ENCODE measurements at places on chromosomes 16 and 17.

- DNase-seq = no peak
Measured at GRCh38 chr16:12602811-12603698, 200.6 kb downstream of the CPPED1 start.

DNA sequence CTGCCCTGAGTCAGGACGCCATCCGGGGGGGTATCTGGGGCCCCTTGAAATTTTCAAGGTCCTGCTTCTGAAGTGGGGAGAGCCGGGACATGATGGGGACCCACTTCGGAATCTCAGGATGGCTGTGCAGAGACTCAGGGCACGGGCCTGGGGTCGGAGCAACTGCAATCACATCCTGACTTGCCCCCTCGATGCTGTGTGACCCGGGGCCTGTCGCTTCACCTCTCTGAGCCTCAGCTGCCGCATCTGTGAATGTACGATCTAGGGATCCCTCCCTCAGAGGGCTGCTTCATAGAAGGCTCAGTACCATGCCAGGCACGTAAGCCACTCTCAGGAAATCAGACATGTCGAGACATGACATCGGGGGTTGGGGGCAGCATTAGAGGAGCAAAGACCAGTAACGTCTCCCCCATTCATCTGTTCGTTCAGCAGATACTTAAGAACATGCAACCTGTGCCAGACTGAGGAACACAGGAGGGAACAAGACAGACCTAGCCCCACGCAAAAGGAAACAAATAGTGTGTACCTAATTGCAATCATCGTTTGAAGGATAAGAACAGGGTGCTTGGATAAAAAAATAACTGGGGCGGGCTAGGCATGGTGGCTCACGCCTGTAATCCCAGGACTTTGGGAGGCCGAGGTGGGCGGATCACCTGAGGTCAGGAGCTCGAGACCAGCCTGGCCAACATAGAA, 229.6 kb downstream of the PARN start:
- DNase-seq = no peak

- DNase-seq = no peak
Measured at GRCh38 chr17:6059406-6059805, 10.8 kb upstream of the WSCD1 start.

DNA sequence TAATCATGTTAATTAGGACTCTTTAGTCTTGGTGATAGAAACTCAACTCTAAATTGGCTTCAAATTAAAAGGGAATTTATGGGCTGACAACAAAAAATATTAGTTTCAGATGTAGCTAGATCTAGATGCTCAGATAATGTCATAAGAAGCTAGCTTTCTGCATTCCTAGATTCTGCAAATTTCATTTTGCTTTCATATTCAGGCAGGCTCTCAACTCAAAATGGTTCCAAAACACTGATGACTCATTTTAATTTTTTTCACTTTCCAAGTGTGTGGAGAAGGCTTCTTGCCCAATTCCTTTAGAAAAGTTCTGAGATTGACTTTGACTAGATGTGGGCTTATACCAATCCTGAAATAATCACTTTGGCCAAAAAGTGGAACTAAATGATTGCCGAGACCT, 236.7 kb upstream of the GOT2 start:
- no peak for DNase-seq

- no peak for DNase-seq
Measured at GRCh38 chr17:6524520-6524919, 31.8 kb downstream of the PITPNM3 start.

- DNase-seq = no peak
Measured at GRCh38 chr17:3845291-3845620, 790 bp downstream of the NCBP3 start.

GRCh38 chr16:58510097-58510775, 5.1 kb upstream of the SETD6 start:
- DNase-seq = no peak

DNA sequence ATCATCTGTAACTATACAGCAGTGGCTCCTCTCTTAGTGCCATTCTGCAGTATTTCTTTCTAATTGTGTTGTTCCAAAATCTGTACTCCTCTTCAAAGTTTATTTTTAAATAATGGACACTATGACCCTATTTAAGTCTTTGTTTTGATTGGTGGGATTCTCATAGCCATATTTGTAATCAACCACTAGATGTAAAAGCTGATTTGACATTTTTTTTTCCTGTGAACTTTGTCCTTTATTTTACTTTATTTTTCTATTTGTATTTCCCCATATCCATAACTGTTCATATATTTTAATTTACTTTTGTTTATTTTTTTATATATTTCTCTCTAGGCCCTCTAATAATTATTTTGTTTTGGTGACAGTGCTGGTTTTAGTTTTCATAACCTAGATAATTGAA, 544.4 kb downstream of the KCNJ2 start:
- no peak for DNase-seq

DNA sequence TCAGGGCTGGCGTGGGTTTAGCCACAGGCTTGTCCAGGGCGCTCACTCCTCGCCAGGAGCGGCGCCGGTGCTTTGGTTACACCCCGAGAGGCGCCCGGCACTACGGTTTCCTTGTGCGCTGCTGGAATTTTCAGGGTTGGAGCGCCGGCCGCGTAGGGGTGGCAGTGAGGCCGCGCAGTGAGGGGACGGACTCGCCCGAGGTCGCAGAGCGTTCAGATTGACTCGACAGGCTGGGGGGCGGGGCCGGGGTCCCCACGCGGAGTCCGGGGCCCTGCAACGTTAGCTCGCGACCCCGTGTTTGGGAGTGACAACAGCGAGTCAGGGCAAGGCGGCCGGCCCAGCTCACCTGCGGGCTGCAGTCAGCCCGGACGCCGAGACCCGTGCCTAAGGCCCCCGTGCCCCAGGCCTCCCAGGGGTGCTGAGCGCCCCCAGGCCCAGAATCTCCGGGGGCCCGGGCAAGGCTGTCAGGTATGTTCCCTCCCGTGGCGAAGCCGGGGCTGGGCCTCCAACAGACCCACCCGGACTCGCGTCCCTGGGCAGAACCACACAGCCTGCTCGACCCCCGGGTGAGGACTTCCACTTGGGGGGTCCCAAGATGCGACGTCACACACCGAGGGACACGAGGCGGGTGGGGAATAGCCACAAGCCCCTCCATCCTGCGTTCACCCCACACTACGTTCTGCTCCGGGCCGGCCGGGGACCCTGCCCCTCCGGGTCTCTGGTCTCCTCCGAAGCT, 1.3 kb upstream of the ACTG1 start:
- no peak for DNase-seq

GRCh38 chr16:67531247-67531646, 2.6 kb downstream of the RIPOR1 start:
- DNase-seq = peak; percentile 60

DNA sequence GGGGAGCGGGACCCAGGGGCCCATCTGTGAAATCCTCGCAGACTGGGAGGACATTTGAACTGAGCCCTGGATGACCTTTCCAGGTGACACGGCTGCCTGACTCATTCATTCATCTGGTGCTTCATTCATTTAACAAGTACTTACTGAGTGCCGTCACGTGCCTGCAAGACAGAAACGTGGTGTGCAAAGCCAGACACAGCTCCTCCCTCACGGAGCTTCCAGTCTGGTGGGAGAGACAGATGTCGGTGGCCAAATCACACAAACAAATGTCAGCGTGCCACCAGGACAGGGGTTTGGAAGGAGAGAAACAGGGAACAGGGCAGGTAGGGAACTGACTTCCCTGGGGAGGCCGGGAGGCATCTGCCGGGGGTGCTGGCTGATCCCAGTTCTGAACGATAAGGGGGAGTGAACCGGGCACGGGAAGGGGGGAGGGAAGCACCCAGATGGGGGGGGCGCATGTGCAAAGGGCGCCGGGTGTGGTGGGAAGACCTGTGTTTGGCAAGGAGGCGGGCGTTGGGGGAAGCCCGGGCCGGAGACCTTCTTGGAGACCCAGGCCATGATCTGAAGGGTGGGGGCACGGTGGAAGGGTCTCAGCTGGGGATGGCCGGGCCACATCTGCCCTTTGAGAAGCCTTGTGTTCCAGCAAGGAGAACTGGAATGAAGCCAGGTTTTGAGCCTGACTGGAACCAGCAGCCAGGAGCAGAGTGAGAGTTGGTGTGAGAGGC, 93.6 kb upstream of the CIBAR2 start:
- no peak for DNase-seq

DNA sequence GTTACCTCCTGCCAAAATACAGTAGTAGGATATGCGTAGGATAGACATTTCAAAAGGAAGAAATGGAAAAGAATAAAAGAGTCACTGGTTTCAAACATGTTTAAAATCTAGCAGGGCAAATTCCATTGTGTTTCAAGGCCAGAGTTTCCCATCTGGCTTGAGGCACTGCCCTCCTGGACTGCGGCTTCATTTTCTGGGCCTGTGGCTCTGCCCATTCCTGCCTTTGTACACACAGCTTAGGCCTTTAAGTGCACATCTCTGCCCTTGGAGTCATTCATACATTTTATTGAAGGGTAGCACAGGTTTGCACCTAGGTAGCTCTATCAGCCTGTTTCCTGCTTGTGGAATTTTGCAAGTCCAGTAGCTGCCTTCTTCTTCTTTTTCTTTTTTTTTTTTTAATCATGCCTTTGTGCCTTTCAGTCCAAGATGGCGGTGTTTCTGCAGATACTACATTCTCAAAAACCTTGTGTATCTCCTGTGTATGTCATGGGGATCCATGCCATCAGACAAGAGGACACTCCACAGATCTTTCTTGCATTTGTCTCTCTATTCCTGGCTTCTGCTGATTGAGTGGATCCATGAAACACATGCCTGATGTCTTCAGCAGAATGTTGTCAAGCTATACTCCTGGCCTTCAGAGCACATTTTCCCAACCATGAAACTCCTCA, 282.9 kb downstream of the BCAS3 start:
- DNase-seq = no peak

- DNase-seq = no peak
Measured at GRCh38 chr17:13395862-13396261, 205.9 kb downstream of the HS3ST3A1 start.

- no peak for DNase-seq
Measured at GRCh38 chr16:11211977-11212797, 43.8 kb downstream of the SOCS1 start.

GRCh38 chr16:24906199-24906808, 60.5 kb downstream of the SLC5A11 start:
- DNase-seq = no peak

GRCh38 chr17:72714357-72714966, 378.0 kb downstream of the SLC39A11 start:
- DNase-seq = no peak

DNA sequence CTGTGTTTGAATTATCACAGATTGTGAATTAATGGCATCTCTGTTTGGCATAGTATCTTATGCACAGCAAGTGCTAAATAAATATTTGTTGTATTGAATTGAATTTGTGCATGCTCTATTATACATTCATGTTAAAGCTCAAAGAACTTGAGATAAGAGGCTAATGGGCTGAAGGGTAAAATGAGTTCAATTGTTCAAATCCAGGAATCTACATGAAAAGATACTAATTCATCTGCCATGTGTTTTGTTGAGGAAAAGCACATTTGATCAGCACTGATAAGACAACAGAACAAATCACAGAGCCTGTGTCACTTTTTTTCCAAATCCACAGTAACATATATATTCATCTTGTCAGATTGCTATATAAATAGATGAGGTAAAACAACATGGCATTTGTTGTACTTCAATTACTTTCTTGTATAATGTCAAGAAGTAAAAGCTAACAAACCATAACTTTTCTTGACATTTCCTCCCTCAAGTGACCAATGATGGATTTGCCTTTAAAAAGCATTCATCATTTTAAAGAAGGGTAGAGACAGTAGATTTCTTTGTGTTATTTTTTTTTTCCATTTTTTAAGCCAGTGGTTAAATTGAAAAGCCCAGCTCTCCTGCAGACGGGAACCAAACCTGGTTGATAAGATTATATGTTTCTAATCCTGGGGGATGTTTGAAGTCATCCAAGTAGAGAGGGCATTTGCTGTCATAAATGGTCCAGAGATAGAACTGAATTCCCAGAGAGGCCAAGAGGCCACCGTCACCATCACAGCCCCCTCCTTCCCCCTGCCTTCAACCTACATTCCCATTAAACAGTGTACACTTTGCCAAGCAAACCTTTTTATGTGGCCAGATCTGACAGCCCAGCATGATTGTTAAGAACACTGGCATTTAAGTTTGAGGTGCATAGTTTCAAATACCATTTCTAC, 123.0 kb downstream of the CHD9NB start:
- DNase-seq = no peak

GRCh38 chr17:67375054-67375427, 2.0 kb upstream of the PITPNC1 start:
- DNase-seq = no peak

DNA sequence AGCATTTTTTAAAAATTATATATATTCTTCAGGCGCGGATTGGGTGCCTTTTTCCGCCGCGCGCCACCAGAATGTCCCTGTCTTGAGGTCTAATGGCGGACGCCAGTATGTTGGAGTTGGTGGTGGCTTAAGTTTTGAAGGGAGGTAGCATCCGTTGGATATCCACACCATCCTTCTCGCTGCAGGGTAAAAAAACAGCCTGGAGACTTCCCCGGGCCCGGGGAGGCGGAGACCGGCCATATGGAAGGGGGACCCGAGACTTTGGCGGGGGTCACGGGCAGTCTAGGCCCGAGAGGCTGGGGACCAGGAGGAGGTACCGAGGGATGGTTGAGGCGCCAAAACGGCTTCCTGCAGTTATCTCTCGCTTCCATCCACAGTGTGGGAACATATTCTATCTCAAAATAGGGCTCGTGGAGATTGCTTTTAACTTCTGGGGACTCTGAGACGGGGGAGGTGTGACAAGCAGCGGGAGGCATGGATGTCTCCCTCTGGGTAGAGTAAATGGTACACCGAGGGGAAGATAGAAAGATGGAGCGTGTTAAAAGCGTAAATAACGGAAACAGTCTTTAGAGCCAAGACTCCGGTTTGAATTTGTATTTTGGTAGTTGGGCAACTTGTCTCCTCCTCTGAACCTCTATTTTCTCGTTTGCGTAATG, at the start of gene SF3B3:
Gene SF3B3, plus strand, starts transcription at position 74 of the 656 bp plus-strand sequence. CDS start 2,841 bp downstream, outside the sequence.
- DNase-seq = peak; percentile 79

Measured in memory B cell (primary cell).